ENCODE measurements at places on chromosomes 1 and 21. TPM values are rescaled to one million over a fixed set of nuclear protein-coding genes. Genes with fewer than 3 reads are reported as not detected.

GRCh38 chr1:67704351-67704750 is 19.4 kb downstream of the GADD45A start:
- no peak for DNase-seq

GRCh38 chr1:147243841-147244240 is 1.4 kb downstream of the CHD1L start:
- DNase-seq: no peak

DNA sequence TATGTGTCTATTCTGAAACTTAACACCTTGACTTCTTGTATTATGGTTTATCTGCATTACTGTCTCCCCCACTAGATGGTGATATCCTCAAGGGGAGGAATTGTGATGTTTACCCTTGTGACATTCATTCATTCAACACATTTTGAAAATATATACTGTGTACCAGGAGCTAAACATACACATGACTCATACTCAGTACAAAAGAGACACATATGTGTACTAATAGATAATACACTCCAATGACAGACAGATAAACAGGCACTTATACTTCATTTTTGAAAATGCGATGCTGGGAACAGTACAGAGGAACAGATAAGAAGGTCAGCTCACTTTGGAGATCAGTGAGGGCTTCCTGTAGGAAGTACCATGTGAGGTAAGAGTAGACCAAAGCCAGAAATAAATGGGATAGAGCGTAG is 8.9 kb upstream of the RAB3GAP2 start:
- no peak for DNase-seq

Gene EVA1C
- not detected for polyA plus RNA-seq

DNA sequence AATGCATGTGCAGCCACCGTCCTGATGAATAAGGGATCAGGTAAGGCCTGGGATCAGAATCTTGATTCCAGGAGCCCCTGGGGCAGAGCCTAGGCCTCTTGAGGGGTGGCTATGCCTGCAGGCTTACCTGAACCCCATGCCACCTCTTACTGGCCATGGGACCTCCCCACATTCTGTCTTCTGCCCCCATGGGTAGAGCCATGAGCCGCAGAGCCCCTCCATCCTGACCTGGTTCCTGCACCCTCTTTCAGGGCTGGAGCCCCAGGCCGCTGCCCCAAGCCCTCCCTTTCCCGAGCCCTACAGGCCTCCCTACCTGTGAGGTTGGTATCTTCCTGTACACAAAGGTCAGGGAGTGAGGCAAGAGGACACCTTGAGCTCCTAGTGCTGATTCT is 120.8 kb downstream of the DMRTB1 start:
- no peak for DNase-seq

Gene APOBEC4
- polyA plus RNA-seq: not detected

DNA sequence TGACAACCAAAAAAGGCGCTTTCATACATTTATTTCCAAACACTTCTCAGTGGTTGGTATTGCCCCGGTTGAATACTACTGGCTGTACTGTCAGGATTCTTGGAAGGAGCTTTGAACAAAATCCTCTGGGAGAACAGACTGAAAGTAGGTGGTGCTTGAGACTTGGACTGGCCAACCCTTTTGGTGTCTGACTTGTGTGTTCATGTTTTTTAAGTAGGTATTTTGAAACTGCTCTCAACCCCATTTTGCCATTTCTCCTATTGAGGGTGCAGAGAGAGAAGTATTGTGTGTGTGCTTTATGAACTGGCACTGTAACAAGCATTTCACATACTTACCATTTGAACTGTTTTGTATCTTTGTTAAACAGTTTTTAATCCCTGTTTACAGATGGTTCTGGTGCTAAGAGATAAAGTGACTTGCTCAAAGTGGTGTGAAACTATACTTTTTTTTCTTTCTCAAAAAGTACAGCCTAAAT is 21.2 kb downstream of the ARID1A start:
- DNase-seq: no peak

Gene CRYAA
- polyA plus RNA-seq: not detected

GRCh38 chr1:246214708-246215509 is 292.2 kb downstream of the SMYD3 start:
- peak; percentile 71 for DNase-seq

Gene FTCD
- polyA plus RNA-seq: 0.24 TPM

Gene IRF6
- polyA plus RNA-seq: 0.05 TPM

Gene ADAR
- 169 TPM for polyA plus RNA-seq

Gene SMPDL3B
- polyA plus RNA-seq: 0.56 TPM

DNA sequence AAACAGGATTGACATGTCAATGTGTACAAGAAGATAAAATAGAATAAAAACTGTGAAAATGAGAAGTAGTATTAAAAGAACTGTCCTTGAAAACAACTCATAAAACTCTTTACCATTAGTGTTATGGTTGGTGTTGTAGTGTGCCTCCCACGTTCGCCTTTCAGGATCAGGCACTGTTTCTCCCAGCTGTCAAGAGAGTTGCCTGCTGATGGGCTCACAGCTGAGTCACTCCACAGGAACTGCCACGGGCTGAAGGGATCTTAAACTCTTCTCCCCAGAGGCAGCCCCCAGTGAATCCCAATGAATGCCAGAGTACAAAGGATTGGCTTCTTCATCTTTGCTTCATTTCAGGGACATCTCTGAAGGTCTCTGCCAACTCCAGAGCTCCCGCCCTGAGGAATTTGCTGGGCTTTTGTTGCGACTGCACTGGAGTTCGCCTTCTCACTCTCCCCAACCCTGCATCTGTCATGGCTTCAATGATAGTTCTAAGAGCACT is 119.6 kb downstream of the ADGRL2 start:
- no peak for DNase-seq

GRCh38 chr1:16243936-16244649 is 7.1 kb upstream of the CPLANE2 start:
- peak; percentile 21 for DNase-seq

- no peak for DNase-seq
Measured at GRCh38 chr1:228087771-228088251, 5.3 kb downstream of the ARF1 start.

- DNase-seq: peak; percentile 65
Measured at GRCh38 chr1:28091043-28091781, 2.8 kb upstream of the EYA3 start.
